GM12892 (cell line): ENCODE measurements at places on chromosomes 4 and X.
A peak's percentile ranks its signal among the peaks of the same experiment; 100 is the strongest.

DNA sequence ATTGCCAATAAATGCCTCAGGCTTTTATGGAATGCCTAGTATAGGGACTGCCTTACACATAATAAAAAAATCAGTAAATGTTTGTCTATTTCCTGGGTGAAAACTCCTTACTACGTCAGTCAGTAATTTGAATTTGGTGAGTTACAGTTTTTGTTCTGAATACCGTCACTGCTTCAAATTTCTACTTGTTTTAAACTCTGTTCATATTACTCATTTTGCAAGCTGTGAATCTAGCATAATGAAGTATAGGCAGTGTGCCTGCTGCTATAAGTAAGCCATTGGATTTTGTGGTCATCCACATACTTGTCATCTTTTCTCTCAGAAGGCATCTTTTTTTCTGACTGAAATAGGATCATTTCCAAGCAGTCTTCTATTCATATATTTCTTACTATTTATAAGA is 43.1 kb downstream of the SYNPO2 start:
- DNase-seq = no peak

DNA sequence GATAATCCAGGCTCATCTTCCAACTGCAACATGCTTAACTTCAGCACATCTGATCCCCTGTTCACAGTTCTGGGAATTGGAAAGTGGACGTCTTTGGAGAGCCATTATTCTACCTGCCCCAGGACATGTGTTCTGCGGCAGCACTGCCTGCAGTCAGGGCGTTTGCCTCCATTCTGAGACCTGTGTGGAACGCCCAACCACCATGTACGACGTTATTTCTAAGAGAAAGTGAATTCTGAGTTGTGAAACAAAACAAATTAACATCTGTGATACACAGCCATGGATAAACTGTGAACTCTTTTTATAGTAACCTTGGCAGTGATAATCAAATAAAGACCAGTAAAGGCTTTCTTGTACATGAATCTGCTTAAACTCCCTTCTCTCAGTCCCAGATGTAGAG is 195.8 kb downstream of the AASDH start:
- no peak for DNase-seq

GRCh38 chr4:76108467-76109181 is 34.1 kb downstream of the ART3 start:
- DNase-seq = no peak

DNA sequence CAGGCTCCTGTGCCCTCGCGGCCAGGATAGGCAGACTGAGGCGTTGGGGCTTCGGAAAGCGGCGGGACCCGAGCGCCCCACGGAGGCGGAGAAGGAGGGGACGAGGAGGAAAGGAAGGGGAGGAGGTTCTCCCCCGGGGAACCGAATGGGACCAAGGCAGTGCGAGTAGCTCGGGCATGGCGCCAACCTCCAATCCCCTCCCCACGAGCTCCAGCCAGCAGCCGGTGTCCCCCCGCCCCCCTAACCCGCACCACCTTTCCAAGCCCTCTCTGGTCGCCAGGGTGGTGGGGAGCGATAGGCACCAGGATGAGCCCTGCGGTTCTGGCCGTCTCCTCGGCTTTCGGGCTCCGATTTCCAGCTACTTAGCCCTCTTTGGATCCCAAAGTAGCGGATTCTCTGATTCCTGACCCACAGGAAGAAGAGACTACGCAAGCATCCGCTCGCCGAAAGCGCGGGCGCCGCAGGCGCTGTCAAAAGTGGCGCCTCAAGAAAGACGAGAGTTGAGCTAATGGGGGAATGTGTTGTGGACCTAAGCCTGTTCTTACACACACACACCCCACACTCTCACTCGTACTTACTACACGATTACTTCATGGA is 15.2 kb upstream of the ZIC3 start:
- DNase-seq = no peak

- peak; percentile 15 for DNase-seq
Observed at GRCh38 chr4:102734591-102735385, 26.0 kb downstream of the MANBA start.

DNA sequence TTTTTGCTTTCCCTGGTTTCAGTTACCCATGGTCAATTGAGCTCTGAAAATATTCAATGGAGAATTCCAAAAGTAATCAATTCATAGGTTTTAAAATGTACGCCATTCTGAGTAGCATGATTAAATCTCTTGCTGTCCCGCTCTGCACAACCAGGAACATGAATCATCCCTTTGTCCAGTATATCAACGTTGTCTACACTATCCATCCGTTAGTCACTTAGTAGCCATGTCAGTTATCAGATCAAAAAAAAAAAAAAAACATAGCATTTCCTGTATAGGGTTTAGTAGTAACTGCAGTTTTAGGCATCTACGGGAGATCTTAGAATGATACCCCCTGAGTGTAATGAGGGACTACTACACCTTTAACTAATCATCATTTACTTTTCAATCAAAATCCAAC is 15.1 kb downstream of the LAMP2 start:
- no peak for DNase-seq

DNA sequence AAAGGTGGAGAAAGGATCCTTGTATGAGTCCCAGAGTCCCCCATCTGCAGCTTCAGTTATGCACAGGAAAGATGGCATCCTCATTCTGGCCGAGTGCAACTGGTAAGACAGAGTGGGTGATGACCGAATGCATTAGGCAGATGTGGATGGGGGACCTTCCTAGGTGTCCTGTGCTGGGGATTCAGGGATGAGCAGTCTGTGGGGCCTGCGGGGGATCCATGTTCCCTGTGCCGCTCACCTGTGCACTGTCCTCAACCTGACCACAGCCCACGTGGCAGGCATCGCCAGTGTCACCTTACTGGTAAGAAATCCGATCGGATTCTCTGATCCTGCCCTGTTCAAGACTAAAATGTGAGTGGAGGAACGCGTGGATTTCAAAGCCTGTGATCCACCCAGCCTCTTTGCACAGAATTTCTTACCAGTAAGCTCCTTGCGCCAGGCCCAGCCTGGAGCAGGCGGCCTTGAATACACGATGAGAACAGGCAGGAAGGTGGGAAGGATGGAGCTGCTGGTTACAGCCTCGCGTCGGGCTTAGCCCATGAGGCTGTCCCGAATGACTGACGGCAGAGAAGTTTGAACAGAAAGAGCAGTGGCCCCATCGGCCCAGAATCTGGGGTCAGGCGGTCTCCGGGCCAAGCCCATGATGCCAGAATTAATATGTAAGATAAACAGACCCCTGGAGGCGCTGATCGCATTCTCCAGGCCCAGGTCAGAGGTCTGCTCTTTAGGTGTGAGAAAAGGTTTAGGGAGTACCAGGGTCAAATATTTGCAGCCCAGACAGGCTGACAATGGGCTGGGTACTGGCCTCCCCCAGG is 56.5 kb downstream of the CPZ start:
- DNase-seq = no peak

DNA sequence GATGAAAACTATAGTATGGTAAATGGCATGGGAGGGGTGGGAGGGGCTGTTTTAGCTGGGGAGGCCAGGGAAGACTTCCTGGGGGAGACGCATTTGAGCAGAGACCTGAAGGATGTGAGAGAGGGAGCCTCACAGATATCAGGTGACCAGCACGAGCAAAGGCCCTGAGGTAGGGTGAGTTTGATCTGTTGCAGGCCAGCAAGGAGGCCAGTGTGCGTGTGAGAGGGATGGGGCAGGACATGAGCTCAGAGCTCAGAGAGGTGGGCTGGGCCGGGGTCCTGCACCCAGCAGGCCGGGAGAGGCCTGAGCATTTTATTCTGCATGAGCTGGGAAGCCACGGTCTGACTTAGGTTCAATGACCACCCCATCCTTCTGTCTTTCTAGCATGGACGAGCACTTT is 80.0 kb downstream of the PPP2R2C start:
- DNase-seq = no peak

- DNase-seq = peak; percentile 81
Observed at GRCh38 chr4:2817701-2818350, 24.9 kb downstream of the SH3BP2 start.

GRCh38 chrX:105331244-105331643 is 110.8 kb upstream of the TEX13A start:
- no peak for DNase-seq

DNA sequence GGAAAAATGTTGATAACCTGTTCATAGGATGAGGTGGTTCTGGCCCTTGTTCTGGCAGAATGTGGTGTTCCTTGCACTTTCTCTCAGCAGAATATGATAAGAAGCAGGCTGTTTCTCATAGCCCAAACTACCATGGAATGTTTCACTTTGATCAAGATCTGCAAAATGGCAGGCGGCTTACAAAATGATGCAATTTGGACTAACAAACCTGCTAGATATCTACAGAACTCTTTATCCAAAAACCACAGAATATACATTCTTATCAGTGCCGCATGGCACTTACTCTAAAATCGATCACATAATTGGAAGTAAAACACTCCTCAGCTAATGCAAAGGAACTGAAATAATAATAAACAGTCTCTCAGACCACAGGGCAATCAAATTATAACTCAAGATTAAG is 55.9 kb upstream of the ABCB7 start:
- DNase-seq = no peak

GRCh38 chrX:97842468-97843199 is 958.9 kb downstream of the RPA4 start:
- DNase-seq = no peak

- no peak for DNase-seq
Observed at GRCh38 chr4:152870606-152871005, 65.5 kb upstream of the FHDC1 start.

DNA sequence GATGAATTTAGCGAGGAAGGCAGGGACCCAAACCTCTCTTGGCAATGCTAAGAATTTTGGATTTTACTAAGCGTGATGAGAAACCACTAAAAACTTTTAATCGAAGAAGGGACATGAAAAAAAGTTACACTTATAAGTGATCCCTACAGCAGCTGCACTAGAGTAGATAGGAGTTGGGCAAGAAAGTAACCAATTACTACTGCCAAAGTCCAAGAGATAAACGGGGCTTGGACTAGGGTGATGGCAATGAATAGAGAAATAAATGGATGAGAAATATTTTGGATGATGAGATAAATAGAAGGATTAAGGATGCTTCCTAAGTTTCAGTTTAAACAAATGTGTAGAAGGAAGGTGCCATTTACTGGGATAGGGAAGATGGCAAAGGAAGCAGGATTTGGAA is 6.3 kb upstream of the FNIP2 start:
- no peak for DNase-seq
